Mammary microvascular endothelial cell (primary cell): ENCODE measurements at places on chromosomes 1 and 21. TPM values are rescaled to one million over a fixed set of nuclear protein-coding genes. Genes with fewer than 3 reads are reported as not detected.

Gene MRPS15
- 96.5 and 120 TPM in 2 replicates for total RNA-seq

Gene EPS8L3
- total RNA-seq: 0.10 TPM in 1 of 2 replicates, not detected in the other

Gene CD1E
- not detected in 2 replicates for total RNA-seq

Gene HSPB7
- total RNA-seq: not detected in 2 replicates

Gene NES
- 360 and 381 TPM in 2 replicates for total RNA-seq

Gene ZNF672
- total RNA-seq: 15.3 and 18.0 TPM in 2 replicates

Gene C2CD2
- 20.4 and 30.1 TPM in 2 replicates for total RNA-seq

Gene ARHGAP30
- total RNA-seq: 0.13 and 0.20 TPM in 2 replicates

Gene CDC20
- 174 and 181 TPM in 2 replicates for total RNA-seq

Gene HSD3B1
- not detected in 2 replicates for total RNA-seq

Gene FCGR1A
- total RNA-seq: not detected in 2 replicates

Gene LAMB3
- 33.9 and 40.1 TPM in 2 replicates for total RNA-seq

Gene GBP1
- 50.2 and 54.7 TPM in 2 replicates for total RNA-seq

Gene SDHC
- total RNA-seq: 40.2 and 58.0 TPM in 2 replicates

Gene LENEP
- total RNA-seq: not detected in 2 replicates

Gene CLEC20A
- 0.15 TPM in 1 of 2 replicates, not detected in the other for total RNA-seq

Gene PGLYRP3
- not detected in 2 replicates for total RNA-seq

Gene LCE1D
- total RNA-seq: not detected in 2 replicates

Gene ANXA9
- total RNA-seq: not detected in 2 replicates

Gene AADACL3
- not detected in 2 replicates for total RNA-seq

Gene HLX
- total RNA-seq: 45.7 and 49.1 TPM in 2 replicates

Gene GLUL
- 159 and 167 TPM in 2 replicates for total RNA-seq

Gene TCHHL1
- not detected in 2 replicates for total RNA-seq

Gene AMY2A
- total RNA-seq: not detected in 2 replicates

Gene SHE
- 34.3 and 39.5 TPM in 2 replicates for total RNA-seq

Gene GJA5
- total RNA-seq: 0.59 and 1.7 TPM in 2 replicates

Gene YIPF1
- 16.5 and 17.2 TPM in 2 replicates for total RNA-seq

Gene SPRR2E
- total RNA-seq: not detected in 2 replicates

Gene ATXN7L2
- total RNA-seq: 0.93 and 3.2 TPM in 2 replicates

Gene SLC44A3
- 0.15 and 0.27 TPM in 2 replicates for total RNA-seq

Gene ZBTB37
- total RNA-seq: 1.4 and 2.4 TPM in 2 replicates

Gene RGS13
- not detected in 2 replicates for total RNA-seq

Gene KCNA3
- not detected in 2 replicates for total RNA-seq

Gene FAM229A
- 0.13 and 0.79 TPM in 2 replicates for total RNA-seq

Gene CDK11A
- total RNA-seq: 6.4 and 11.1 TPM in 2 replicates

Gene OR2L13
- total RNA-seq: not detected in 2 replicates

Gene KIF26B
- 0.15 and 0.20 TPM in 2 replicates for total RNA-seq

Gene NUAK2
- total RNA-seq: 11.1 and 15.7 TPM in 2 replicates

Gene CFH
- 3.2 and 5.6 TPM in 2 replicates for total RNA-seq

Gene ORC1
- 10.5 and 11.1 TPM in 2 replicates for total RNA-seq

Gene MAD2L2
- total RNA-seq: 43.5 and 49.7 TPM in 2 replicates

Gene C1orf53
- 1.3 and 1.5 TPM in 2 replicates for total RNA-seq
